Activated T-cell treated with anti-CD3 and anti-CD28 coated beads, Interleukin-2, amount 50 U/mL, for 24 hours (primary cell): ENCODE measurements at places on chromosomes 6 and 20.

DNA sequence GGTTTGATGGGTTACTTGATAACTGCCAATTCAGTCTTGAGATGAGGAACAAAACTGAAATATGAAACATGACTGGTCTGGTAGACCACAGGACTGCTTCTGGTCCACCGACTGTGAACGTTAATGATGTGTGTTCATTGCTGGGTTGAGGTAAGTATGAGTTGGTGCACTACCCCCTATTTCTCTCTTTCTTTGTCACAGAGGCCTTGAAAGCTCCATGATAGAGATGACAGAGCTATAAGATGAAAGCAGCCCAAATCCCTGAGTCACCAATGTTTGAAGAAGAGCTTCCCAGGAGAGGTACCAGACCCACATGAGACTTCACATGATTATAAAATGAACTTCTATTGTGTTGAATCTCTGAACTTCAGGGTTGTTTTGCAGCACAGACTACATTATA lies 555.5 kb downstream of the PTPRT start:
- H3K27ac ChIP-seq, result no peak overlapping the region
- H3K4me3 ChIP-seq, result no peak overlapping the region
- H3K4me1 ChIP-seq, result no peaks in the 10 kb centered on the region
- DNase-seq, result no peak
- H3K36me3 ChIP-seq, result no peaks in the 10 kb centered on the region
- H3K27me3 ChIP-seq, result no peaks in the 10 kb centered on the region

DNA sequence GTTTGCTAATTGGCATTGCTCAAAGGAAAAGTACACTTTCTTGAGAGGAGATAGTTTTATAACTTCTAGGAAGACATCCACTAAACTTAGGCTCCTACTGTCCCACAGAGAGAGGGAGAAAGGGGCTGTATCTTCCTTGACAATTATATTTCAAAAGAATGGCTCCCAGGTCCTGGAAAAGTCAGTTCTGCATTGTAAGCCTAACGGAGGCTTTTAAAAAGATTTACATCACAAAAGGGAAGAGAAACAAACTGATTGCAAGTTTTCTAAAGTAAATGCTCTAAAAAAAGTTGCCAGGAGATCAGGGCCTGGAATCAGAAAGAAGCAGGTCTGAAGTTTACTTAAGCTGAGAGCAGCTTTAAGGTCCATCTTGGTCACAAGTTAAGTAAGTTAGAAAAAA lies 839.5 kb downstream of the FRK start:
- no peak for DNase-seq
- no peak overlapping the region for H3K27ac ChIP-seq
- no peaks in the 10 kb centered on the region for H3K27me3 ChIP-seq
- no peaks in the 10 kb centered on the region for H3K36me3 ChIP-seq
- H3K4me3 ChIP-seq, result no peak overlapping the region

DNA sequence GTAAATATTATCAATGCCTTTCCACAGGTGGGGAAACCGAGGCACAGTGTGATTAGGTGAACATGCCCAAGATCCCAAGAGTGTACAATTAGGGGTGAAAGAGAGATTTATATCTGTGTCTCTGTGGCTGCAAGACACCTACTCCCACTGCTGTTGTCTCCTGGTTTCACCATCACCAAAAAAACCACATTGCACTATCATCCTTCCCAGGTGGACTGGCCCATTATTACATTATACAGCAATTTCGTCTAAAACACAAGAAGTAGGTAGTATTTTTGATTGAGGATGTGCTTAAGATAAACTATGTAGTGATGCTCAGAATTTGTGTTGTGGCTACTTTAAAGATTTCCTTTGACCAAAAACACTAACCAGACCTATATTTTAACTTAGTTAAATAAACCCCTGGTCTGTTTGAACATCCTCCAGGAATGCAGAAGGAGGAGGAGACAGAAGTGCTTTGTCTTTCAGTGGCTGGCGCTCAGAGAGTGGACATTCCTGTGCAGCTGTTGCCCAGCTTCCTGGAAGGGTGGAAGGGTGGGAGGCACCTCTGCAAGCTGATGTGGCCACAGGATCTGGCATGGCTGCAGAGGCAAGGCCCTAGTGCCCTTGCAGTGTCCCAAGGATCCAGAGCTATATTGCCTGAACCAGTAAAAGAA lies 23.8 kb downstream of the DCBLD1 start:
- H3K36me3 ChIP-seq, result no peaks in the 10 kb centered on the region
- H3K27me3 ChIP-seq, result no peaks in the 10 kb centered on the region
- no peak for DNase-seq
- no peak overlapping the region for H3K27ac ChIP-seq
- no peak overlapping the region for H3K4me3 ChIP-seq
- no peaks in the 10 kb centered on the region for H3K4me1 ChIP-seq

GRCh38 chr6:12173661-12174060 lies 116.5 kb upstream of the EDN1 start:
- peaks cover 3% of the 10 kb centered on the region for H3K4me1 ChIP-seq
- H3K36me3 ChIP-seq, result no peaks in the 10 kb centered on the region
- DNase-seq, result no peak
- H3K27ac ChIP-seq, result no peak overlapping the region
- H3K4me3 ChIP-seq, result no peak overlapping the region

DNA sequence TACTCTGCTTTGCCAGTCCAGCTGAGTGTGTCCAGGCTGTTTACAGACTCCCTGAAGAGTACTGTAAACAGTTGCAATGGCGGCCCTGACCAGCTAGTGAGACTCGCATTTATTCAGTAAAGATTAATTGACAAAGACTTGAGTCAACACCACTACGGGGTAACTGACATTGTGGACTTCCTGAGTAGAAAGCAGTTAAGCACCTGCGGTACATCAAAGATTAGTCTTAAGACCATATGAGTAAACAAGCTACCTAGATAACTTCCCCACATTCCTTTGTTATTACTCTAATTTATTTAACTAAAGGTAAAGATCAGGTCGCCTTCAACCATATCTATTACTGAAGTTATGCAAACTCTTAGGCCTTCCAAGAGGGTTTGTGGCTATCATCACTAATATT lies 12.6 kb downstream of the VPS52 start:
- H3K4me1 ChIP-seq, result peaks cover 7% of the 10 kb centered on the region
- no peak overlapping the region for H3K27ac ChIP-seq
- H3K4me3 ChIP-seq, result no peak overlapping the region
- H3K27me3 ChIP-seq, result no peaks in the 10 kb centered on the region
- no peak for DNase-seq
- H3K36me3 ChIP-seq, result peaks cover 74% of the 10 kb centered on the region

DNA sequence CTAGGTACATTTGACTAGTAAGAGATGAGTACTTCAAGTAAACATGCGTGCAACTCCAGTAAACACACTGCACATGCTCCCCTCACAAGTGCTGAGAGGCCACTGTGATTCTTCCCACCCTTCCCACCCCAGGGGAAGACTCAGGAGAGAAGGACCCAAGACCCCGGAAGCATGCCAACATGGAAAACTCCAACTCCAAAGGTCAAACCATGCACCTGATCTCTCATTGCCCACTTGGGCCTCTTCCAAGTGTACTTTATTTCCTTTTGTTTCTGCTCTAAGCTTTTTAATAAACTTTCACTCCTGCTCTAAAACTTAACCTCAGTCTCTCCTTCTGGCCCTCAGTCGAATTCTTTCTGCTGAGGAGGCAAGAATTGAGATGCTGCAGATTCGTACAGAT lies 78.5 kb downstream of the CD83 start:
- H3K4me3 ChIP-seq, result no peak overlapping the region
- no peak overlapping the region for H3K27ac ChIP-seq
- no peaks in the 10 kb centered on the region for H3K36me3 ChIP-seq
- H3K27me3 ChIP-seq, result peaks cover 4% of the 10 kb centered on the region
- H3K4me1 ChIP-seq, result no peaks in the 10 kb centered on the region
- DNase-seq, result no peak

DNA sequence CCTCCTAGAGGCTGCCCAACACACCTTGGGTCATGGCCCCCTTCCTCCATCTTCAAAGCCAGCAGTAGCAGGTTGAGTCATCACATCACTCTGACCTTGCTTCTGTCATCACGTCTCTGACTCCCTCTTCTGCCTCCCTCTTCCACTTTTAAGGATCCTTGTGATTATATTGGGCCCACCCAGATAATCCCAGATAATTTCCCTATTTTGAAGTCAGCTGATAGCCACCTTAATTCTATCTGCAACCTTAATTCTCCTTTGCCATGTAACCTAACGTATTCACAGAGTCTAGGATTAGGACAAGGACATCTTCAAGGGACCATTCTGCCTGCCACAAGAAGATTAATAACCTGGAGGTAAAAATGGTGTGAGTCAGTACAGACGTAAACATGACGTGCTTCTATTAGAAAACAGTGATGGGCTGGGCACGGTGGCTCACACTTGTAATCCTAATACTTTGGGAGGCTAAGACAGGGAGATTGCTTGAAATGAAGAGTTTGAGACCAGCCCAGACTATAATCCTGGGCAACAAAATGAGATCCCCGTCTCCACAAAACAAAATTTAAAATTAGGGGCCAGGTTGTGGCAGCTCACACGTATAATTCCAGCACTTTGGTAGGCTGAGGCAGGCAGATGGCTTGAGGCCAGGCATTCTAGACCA lies 3.3 kb downstream of the ZSWIM3 start:
- peaks cover 37% of the 10 kb centered on the region for H3K4me1 ChIP-seq
- H3K27me3 ChIP-seq, result no peaks in the 10 kb centered on the region
- no peak overlapping the region for H3K4me3 ChIP-seq
- no peak overlapping the region for H3K27ac ChIP-seq
- H3K36me3 ChIP-seq, result peaks cover 20% of the 10 kb centered on the region
